ENCODE measurements at places on chromosomes 6 and 20. TPM values are rescaled to one million over a fixed set of nuclear protein-coding genes. Genes with fewer than 3 reads are reported as not detected.

The CGA gene
- total RNA-seq = 0.09 TPM

The SS18L1 gene
- 10.4 TPM for total RNA-seq

The ARFGEF3 gene
- total RNA-seq = under 0.01 TPM

The SLC2A10 gene
- 112 TPM for total RNA-seq

The CASS4 gene
- 0.09 TPM for total RNA-seq

The CDH26 gene
- 0.14 TPM for total RNA-seq

The SPATS1 gene
- total RNA-seq = not detected

The HEBP2 gene
- 22.6 TPM for total RNA-seq

The ASIP gene
- total RNA-seq = not detected

The HNF4A gene
- total RNA-seq = not detected

The UQCC2 gene
- 29.7 TPM for total RNA-seq

The ANKEF1 gene
- 1.4 TPM for total RNA-seq

The BAG2 gene
- total RNA-seq = 28.2 TPM

The NKX2-2 gene
- not detected for total RNA-seq

The OR2H1 gene
- 0.14 TPM for total RNA-seq
